ENCODE measurements at places on chromosomes 2 and 18.

DNA sequence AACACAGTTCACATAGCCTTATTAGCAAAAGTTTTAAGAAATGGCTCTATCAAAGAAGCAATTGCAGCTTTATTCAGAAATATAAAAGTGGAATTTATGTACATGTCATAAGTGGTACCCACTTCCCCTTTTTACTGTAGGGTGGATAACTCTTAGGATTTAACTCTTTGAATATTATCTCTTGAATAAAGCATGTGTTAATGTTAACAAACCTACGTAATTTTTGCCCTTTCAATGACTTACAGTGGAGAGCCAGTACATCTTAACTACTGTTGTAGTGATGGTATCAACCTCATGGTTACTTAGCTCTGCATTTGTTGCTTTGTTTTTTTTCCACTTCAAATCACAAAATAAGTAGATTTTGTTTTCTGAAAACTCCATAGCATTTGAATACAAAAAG, 8.8 kb downstream of the NABP1 start:
- no peak for DNase-seq
- no peak overlapping the region for H3K27ac ChIP-seq
- no peaks in the 10 kb centered on the region for H3K36me3 ChIP-seq
- no peak overlapping the region for H3K4me3 ChIP-seq
- no peaks in the 10 kb centered on the region for H3K4me1 ChIP-seq

GRCh38 chr2:230861552-230862255, 3.0 kb upstream of the ITM2C start:
- no peak for DNase-seq
- no peak overlapping the region for H3K4me3 ChIP-seq
- H3K4me1 ChIP-seq: no peaks in the 10 kb centered on the region
- no peak overlapping the region for H3K27ac ChIP-seq
- peaks cover 31% of the 10 kb centered on the region for H3K27me3 ChIP-seq

DNA sequence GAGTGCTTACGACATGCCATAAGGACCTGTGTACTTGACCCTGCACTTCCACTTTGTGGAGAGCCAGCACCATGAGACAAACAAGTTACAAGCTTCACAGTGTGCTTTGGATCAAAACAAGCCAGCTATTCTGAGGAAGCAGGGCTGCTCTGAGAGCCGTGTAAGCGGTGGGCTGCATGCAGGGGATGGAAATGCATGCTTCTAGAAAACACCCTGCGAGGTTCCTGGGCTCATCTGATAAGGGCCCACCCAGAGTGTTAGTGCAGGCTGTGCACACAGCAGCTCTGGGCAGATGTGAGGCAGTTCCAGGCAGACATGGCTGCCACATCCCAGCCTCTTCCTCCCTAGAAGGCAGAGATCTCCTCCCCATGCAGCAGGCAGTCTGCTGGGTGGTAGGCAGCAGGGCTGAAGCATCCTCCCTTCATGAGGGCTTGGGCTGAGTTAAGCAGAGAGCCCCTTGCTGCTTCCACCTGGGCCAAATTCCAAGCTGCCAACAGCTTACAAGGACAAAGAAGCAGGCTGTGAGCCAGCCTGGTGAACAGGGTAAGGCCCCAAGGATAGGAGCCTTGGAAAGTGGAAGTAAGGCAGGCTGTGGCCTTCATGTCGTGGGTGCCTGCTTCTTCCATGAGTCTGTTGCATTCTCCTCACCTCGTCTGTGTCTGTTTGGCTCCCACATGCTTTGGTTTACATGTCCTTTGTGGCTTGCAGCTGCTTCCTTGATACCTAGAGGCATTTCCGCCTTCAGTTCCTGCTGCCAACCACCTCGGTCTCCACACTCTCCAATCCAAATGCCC, 7.7 kb downstream of the PSD4 start:
- H3K4me3 ChIP-seq: no peak overlapping the region
- H3K4me1 ChIP-seq: no peaks in the 10 kb centered on the region
- no peak for DNase-seq

DNA sequence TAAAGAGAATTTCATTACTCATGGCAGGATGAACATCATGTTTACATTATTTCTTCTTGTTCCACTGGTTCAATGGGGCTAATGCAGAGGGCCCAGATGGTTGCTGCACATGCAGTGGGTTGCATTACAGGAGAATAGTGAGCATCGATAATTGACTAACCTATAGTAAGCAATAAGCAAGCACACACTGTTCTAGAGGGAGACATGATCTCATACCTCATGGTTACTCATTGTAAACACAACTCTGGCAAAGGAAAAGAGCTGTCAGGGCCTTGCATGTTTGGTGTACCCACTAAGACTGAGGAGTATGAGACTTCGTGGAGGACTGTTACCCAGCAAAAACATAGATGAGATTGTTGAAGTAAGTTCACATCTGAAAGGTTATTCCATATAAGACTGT, 885.6 kb upstream of the VRK2 start:
- H3K4me3 ChIP-seq: no peak overlapping the region
- H3K36me3 ChIP-seq: no peaks in the 10 kb centered on the region
- no peak for DNase-seq
- H3K27me3 ChIP-seq: no peaks in the 10 kb centered on the region

GRCh38 chr18:69752737-69753380, 194.8 kb downstream of the CD226 start:
- H3K27me3 ChIP-seq: no peaks in the 10 kb centered on the region
- no peaks in the 10 kb centered on the region for H3K4me1 ChIP-seq
- H3K36me3 ChIP-seq: no peaks in the 10 kb centered on the region
- DNase-seq: no peak
- H3K4me3 ChIP-seq: no peak overlapping the region
- H3K27ac ChIP-seq: no peak overlapping the region

GRCh38 chr2:235968616-235969324, 199.4 kb downstream of the GBX2 start:
- H3K4me3 ChIP-seq: no peak overlapping the region
- peak; percentile 24 for DNase-seq
- H3K27me3 ChIP-seq: no peaks in the 10 kb centered on the region
- no peaks in the 10 kb centered on the region for H3K36me3 ChIP-seq
- H3K27ac ChIP-seq: peak overlapping the region; percentile 37

DNA sequence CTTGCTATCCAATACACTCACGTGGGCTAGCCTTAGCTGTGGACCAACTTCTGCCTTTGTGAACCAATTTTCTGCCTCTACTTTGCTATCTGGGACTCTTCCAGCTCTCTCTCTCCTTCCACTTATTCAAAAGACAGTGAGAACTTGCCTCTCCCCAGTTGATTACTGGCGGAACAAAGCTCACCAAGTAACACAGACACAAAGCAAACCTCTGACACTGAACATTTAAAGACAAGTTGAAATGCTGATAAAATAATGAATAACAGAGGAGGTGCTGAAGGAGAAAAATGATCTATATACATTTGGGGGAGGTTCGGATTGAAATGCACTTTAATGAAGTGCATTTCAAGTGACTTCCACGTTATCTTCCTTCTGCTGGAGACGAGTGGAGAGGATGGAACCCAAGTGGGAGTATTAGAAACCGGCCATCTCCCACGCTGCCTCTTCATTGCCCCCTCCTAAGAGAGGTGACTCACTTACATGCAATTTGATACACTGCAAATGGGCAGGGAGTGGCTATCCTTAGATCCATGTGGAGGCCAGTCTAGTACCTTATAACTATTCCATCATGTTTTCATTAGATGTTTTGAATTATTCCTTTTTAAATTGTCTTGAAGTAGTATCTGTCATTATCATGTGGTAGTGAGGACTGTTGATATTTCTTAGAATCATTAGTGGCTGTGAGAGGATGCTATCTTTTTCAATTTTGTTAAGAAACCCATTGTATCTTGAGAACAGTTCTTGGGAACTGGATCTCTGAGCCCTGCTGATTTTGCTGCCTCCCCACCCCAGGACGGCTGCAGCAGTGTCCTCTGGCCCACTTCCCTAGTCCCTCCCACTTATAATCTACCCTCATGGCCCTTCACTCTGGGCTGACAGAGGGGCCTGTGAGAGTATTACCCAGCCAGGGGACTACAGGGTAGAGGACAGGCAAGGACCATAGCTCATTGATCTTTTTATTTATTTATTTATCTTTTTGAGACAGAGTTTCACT, 6.0 kb upstream of the GLI2 start:
- H3K27me3 ChIP-seq: peaks cover 4% of the 10 kb centered on the region
- H3K4me3 ChIP-seq: no peak overlapping the region
- H3K36me3 ChIP-seq: no peaks in the 10 kb centered on the region
- no peaks in the 10 kb centered on the region for H3K4me1 ChIP-seq

DNA sequence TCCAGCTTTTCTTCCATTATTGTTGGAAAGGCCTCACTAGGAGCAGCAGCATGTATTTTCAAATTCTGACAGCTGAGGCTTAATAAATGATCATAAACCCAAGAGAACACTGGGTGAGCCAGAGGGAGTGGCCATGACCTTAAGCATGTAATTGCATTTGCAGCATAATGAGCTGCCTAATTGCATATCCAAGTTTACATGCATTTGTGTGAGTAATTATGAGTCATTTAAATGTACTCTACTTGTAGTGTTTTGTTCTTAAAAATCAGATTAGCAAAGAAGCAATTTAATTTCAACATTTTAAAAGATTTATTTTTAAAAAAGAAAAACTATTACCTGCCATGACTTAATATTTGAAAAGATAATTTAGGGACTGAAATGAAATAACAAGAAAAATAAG, 74.8 kb downstream of the NOL10 start:
- H3K4me1 ChIP-seq: peaks cover 6% of the 10 kb centered on the region
- no peaks in the 10 kb centered on the region for H3K27me3 ChIP-seq
- DNase-seq: no peak
- no peak overlapping the region for H3K4me3 ChIP-seq

DNA sequence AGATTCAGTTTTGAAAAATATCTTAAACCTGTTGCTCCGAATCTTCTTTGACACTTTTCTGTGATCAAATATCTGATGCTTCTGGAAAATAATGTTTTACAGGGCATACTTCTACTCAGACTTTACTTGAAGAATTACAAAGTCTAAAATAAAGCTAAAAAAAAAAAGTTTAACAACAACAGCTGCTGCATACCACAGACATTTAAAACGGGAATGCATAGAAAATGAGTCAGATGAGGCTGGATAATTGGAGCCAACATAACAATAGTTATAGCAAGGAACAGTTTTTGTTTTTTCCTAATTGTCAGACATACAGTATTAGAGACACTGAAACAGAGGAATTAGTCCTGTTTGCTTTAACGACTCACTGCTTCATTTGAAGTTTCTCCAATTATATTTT, 1090.2 kb downstream of the SUCLG1 start:
- no peak overlapping the region for H3K27ac ChIP-seq
- H3K4me1 ChIP-seq: no peaks in the 10 kb centered on the region
- no peaks in the 10 kb centered on the region for H3K27me3 ChIP-seq
- no peaks in the 10 kb centered on the region for H3K36me3 ChIP-seq

- no peaks in the 10 kb centered on the region for H3K4me1 ChIP-seq
- no peaks in the 10 kb centered on the region for H3K36me3 ChIP-seq
- no peak overlapping the region for H3K4me3 ChIP-seq
These were observed 40.2 kb upstream of the GPR17 start for GRCh38 chr2:127605691-127606263.

GRCh38 chr2:1219901-1220573, 193.2 kb upstream of the TPO start:
- no peak overlapping the region for H3K27ac ChIP-seq
- no peak for DNase-seq
- no peak overlapping the region for H3K4me3 ChIP-seq

- H3K27me3 ChIP-seq: peaks cover 29% of the 10 kb centered on the region
- no peak overlapping the region for H3K4me3 ChIP-seq
These were observed 1.3 kb downstream of the PROC start for GRCh38 chr2:127419448-127420038.

GRCh38 chr2:96926791-96927190, 56.9 kb upstream of the SEMA4C start:
- no peak for DNase-seq
- no peak overlapping the region for H3K4me3 ChIP-seq
- H3K4me1 ChIP-seq: peaks cover 19% of the 10 kb centered on the region
- H3K36me3 ChIP-seq: no peaks in the 10 kb centered on the region

DNA sequence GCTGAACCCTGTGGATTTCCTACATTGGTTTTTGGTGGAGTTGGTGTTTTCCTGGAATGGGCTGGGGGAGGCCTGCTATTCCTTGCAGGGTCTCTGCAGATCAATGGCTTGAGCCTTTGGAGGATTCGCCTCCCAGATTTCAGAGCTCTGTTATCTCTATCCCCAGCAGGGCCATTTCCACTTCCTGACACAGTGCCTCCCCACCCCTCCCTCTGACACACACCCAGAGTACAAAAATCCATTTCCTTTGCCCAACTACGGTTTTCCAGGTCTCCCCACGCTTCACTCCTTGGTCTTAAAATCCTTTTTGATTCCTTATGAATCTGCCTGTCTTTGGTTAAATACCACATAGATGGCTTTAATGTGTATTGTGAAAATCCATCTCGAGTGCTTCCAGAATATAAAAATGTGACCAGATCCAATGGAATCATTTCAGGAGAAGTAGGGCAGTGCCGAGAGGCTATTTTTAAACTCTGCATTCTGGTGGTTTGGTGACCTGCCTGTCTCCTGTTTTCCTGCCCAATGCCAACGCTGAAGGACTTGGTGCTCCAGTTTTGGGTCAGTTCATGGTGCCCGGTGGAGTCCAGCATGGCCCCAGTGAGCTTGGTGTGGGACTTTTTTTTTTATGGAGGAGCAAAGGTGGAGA, 60.9 kb downstream of the ARL4C start:
- DNase-seq: no peak
- peak overlapping the region; percentile 54 for H3K27ac ChIP-seq
- H3K4me1 ChIP-seq: no peaks in the 10 kb centered on the region
- no peaks in the 10 kb centered on the region for H3K36me3 ChIP-seq
- no peaks in the 10 kb centered on the region for H3K27me3 ChIP-seq

GRCh38 chr18:68103561-68103960, 587.0 kb upstream of the DSEL start:
- no peak overlapping the region for H3K4me3 ChIP-seq
- no peaks in the 10 kb centered on the region for H3K27me3 ChIP-seq
- no peaks in the 10 kb centered on the region for H3K36me3 ChIP-seq
- H3K4me1 ChIP-seq: no peaks in the 10 kb centered on the region
- DNase-seq: no peak
- no peak overlapping the region for H3K27ac ChIP-seq

DNA sequence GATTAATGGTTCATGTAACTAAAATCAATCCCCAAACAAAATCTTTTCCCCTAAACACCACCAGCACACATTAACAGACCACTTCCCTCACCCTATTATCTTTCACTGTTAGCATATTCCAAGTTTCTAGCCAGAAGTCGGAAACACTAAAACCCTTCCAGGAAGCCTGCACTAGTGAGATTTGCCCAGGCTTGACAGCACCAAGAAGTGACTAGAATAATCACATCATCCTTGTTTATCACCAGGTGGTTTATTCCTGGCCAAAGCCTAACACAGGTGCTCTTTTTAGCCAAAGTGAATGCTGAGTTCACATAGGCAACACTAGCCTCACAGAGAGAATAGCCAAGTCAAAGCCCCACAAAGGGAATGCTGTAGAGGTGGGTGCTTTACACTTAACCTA, 221.2 kb upstream of the HNRNPA3 start:
- H3K4me3 ChIP-seq: no peak overlapping the region
- H3K4me1 ChIP-seq: no peaks in the 10 kb centered on the region
- no peak for DNase-seq
- H3K36me3 ChIP-seq: no peaks in the 10 kb centered on the region

Measured in gastrocnemius medialis (tissue), 4 donors.